ENCODE measurements at places on chromosomes 16 and 17.

GRCh38 chr16:55832425-55832772 is 497 bp downstream of the CES1 start:
- DNase-seq = no peak

DNA sequence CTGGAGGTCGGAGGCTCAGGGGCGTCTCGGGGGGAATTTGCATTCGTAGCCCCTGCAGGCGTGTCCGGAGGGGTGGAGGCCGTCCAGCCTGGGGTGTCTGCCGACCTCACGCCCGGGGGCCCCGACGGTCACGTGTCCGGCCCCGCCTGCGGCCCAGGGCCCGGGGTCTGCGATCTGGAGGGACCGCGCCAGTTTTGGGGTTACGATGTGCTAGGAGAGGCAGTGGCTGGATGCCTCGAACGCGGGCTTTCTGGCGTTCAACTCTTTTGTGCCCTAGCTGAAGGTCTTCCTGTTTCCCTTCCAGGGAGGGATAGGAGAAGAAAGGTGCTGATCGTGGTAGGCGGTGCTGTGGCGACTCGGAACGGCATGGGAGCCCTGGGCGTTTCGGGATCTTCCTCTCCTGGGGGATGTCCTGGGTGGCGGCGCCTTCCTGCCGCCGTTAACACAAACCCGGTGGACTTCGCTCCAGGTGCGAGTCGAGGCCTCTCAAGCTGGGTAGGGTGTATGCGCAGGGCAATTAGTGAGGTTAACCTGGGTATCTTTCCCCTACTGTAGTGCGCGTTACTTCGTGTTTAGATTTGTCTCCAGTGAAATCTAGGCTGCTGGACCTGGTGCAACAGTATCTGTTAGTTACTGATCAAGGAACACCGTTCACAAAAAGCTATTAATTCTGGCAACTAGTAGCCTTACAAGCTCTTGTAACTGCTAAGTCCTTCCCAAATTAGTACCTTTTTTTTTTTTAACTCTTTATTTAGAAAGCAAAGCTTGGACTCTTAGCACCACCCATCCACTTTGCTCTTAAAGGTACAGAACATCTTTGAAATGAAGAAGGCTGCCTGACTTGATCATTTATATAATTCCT is 1.3 kb downstream of the AKAP1 start:
- peak; percentile 24 for DNase-seq

DNA sequence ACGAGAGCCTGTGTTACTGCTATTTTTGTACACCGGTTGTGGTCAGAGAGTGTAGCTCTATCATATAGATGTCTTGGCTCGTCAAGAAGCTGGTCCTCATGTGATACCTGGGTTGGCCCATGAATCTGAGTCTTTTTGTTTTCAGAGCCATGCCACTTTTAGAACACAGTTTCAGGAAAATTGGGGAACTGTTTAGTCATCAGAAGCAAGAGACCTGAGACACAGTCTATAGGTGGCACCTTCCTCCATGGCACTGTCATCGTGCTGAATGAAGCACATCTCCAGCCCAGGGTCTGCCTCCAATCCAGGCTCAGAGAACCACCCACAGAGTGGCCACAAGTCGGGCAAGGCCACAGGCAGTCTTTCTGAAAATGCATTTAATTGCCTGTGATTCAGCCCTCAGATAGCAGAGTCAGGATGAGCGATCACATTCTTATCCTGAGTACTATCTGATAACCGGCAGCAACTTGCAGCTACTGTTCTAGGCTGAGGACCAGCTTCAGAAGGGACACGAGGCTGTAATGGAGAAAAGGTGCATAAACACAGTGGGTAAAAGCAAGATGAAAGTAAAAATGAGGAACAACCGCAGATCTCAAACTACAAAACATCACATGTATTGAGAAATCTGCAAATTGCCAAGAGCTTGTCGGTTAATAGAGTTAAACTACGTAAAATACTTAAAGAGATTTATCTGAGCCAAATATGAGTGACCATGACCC is 14.2 kb upstream of the HAPSTR1 start:
- peak; percentile 33 for DNase-seq

DNA sequence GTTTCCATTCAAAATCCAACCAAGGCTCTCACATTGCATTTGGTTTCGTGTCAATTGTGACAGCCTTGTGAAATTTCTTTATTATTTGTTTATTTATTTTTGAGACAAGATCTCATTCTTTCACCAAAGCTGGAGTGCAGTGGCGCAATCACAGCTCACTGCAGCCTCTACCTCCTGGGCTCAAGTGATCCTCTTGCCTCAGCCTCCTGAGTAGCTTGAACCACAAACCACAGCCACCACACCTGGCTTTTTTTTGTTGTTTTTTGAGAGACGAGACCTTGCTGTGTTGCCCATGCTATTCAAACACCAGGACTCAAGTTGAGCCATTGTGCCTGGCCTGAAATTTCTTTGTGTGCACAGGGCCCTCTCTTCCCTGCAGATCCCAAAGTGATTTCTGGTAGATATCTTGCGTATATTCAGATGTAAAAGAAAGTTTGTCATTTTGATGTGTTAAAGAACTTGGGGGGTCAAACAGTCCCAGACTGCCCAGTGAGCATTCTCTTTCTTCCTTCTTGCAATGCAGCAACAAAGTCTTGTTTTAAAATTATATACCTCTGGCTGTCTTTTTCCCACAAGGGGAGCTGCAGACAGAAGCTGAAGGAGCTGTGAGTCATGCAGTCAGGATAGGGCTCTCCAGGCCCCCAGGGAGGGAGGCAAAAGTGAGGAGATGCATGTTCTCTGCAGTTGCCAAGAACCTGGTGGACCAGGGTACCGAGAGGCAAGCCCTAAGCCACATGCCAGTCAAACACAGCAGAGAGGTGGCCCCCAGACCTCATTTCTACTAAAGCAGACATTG is 15.5 kb upstream of the USP22 start:
- no peak for DNase-seq

DNA sequence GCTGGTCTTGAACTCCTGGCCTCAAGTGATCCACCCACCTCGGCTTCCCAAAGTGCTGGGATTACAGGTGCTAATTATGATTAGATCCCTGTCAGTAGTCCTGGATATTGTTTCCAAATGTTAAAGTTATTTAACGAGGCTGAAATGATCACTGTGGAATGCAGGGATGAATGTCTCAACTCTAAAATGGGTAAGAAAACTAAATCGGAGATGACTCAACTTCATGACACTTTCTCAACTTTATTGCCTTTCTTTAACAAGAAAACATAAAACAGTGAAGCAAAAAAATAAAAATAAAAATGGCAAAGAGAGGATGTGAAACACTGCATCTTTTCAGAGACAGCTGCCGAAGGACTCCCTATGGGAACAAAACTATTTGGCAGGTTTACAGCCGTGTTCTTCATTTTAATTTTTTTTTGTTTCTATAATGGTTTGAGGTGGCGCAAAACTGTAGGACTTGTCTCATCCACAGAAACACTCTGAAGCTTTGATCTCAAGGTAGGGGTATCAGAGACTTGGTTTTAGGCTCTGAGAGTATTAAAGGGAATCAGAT is 382.0 kb downstream of the GRIN2A start:
- DNase-seq = no peak

- DNase-seq = no peak
Observed at GRCh38 chr16:81442220-81442915, 2.2 kb upstream of the CMIP start.

DNA sequence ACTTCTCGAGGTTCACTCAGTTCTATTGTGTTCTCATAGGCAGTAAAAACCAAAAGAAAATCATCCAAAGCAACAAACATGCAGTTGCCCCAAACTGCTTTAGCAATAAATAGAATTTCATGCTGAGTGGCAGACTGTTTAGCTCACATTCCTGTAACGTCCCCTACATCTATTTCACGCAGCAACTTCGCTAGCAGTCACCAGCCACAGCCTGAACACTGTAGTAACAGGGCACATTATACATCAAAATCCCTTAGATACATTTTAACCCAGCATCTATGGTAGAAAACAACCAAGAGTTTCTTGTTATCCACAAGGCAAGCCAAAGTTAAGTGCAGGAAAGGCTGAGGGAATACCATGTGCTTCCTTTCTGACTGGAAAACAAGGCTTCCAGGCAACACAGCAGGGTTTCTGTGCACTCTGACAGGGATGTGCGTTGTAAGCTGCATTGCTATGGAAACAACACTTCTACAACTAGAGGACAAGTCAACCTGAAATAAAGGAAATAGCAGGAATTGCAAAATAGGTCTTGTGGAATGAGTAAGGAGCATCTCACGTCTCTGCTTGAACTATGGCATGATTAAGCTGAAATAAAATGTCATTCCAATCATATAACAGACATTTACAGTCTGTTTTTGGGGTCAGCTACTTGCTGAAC is 55.4 kb downstream of the CFDP1 start:
- no peak for DNase-seq

DNA sequence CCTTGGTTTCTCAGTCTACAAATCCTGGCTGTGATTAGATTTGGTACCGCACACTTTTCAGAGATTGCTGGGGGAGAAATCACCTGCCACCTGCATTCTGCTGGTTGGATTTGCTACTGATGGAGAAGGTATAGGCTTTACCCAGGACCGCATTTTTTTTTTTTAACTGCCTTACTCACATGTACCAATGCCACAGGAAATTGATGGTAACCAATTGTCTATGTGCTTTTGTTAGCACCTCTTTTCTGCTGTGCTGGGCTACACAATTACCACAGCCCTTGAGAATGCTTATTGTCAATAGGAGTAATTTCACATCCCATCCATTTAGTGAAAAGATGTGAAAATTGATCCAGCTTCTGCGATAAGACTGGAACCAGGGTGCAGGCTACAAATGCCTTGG is 74.4 kb upstream of the TANC2 start:
- no peak for DNase-seq

- DNase-seq = no peak
Observed at GRCh38 chr16:77014441-77014840, 176.5 kb upstream of the MON1B start.

DNA sequence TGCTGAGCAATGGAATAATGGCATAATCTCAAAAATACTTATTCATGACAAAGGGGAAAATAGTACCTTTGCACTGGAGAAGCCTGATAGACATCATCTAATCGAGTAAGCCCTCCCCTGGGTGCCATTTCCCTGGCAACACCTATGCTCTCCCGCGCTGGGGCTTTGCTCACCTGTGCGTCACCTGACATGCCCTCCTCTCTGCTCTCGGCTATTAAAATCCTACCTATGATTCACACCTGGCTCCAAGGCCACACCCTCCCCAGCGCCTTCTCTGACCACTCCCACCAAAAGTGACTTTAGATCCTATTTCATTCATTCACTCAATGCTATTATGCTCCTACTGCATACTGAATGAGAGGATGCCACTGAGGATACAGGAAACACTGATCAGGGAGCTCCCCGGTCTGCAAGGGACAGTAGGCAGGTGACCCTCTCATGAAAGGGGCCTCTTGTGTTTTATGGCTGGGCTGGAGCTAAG is 83.9 kb downstream of the NT5M start:
- DNase-seq = no peak

DNA sequence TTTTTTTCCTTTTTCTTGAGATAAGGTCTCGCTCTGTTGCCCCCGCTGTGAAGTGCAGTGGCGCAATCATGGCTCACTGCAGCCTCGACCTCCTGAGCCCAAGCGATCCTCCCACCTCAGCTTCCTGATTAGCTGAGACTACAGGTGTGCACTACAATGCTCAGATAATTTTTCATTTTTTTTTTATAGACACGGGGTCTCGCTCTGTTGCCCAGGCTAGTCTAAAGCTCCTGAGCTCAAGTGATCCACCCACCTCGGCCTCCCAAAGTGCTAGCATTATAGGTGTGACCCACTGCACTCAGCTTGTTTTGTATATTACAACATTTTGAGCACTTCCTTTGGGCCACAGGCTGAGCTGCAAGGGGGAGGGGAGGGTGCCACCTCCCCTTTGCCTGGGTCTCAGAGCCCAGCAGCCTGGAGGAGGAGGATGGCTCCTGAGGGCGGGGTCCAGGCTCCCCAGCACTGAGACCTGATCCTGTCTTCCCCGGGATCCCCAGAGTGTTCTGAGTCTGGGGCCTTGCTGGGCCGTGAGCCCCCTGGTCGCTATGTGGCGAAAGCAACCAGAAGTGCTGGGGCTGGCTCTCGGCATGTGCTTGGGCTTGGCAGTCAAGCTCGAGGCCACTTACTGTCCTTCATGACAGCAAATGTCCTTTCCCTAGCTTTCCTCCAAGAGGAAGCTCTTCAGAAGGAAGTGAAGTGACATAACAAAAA is 8.1 kb downstream of the DEF8 start:
- DNase-seq = no peak

DNA sequence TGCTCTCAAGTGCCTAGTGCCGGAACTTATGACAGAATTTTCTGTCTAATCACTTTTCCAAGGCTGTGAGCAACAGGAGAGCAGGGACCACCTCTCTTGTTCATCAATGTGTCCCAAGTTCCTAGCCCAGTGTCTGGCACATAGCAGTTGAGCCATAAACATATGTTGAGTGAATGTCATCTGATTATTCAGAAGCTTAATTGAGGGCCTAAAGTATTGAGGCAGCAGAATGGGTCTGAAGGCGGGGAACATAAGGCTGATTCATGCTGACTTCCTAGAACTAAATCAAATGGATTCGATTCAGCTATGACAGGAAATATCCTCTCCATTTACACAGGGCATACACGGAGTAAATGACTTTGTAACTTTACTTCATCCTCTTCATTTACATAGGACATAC is 438.0 kb upstream of the ZFHX3 start:
- DNase-seq = no peak

DNA sequence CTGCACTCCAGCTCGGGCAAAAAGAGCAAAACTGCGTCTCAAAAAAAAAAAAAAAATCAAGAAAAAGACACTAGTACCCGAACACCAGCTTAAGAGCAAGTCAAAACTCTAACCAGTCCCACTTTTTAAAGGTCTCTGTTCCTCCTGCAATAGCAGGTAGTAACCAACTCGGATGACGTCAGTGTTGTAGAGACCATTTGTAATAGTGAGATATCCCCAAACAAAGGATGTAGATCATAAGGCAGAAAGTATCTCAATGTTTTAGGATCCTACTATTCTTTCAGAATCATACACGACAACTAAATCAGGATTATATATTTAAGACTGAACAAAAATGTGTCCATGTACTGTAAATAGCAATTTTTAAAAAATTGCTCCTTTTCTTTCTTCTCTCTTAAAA is 2.4 kb downstream of the JPT1 start:
- no peak for DNase-seq

DNA sequence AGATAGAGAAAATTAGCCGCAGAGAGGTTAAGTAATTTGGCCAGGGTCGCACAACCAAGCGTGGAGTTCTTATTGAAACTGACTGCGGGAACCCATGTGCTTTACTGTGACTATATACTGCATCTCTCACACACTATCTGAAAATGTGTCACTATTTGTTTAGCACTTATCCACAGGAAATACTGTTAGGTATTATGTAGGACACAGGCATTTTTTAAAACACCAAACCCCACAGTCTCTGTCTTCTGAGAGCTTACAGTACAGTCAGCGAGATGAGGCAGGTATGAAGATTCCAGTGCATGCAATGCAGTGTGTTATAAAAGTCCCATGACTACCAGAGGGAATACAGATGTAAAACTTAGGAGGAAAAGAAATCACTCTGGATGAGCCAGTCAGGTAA is 11.3 kb downstream of the RBL2 start:
- DNase-seq = no peak

GRCh38 chr16:85955566-85955965 is 56.6 kb downstream of the IRF8 start:
- peak; percentile 44 for DNase-seq

Measured in stimulated activated CD4-positive, alpha-beta T cell treated with anti-CD3 and anti-CD28 coated beads, Interleukin-4, amount 100 ng/mL, for 24 hours (primary cell).